ENCODE measurements at places on chromosomes 7 and 10.

DNA sequence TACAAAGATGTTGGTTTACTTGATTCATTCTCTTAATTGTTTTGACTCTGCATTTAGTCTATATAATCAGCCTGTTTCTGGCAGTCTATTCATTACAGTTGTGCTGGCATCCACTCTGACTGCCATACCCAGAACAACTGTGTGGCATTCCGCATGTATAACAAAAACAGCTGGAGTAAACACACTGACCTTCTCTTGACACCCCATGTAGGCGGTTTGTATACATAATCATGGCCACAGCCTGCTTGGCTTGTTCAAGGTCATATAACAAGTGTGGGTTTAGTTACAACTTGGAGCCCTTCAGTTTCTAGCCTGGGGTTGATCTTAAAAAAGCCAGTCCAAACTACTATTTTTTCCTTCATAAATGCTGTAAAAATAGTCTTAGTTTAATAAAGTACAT lies 70.9 kb downstream of the MBL2 start:
- no peak for DNase-seq

- no peak for DNase-seq
Observed at GRCh38 chr10:92284112-92284704, 6.7 kb downstream of the CPEB3 start.

DNA sequence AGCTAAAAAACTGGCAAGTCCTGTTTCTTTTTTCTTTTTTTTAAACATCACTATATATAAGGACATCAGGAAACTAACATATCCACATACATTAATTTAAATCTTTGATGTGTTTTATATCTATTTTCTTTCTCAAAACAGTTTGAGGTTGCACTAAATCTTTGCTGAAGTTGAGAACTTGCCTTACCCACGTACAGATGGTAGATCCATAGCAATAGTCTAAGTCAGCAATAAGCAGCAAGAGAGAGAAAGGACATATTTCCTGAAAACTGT lies 226.7 kb upstream of the IMMP2L start:
- no peak for DNase-seq

DNA sequence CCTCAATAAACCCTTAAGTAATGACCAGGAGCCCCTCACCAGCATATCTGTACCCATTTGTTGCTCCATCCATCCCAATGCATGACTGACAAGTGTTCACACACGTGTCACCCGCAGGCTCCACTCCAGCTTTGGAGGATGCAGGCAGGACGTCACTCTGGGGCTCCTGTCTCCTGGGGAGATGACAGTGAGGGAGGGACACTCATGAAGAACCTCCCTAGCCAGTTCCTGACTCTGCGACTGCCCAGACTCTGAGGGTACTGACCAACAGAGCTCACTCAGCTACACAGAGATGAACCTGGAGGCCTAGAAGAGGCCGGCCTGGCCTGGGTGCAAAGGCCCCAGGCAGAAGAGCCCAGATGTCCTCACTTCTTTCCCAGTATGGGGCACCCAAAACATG lies 135.1 kb upstream of the RET start:
- no peak for DNase-seq

DNA sequence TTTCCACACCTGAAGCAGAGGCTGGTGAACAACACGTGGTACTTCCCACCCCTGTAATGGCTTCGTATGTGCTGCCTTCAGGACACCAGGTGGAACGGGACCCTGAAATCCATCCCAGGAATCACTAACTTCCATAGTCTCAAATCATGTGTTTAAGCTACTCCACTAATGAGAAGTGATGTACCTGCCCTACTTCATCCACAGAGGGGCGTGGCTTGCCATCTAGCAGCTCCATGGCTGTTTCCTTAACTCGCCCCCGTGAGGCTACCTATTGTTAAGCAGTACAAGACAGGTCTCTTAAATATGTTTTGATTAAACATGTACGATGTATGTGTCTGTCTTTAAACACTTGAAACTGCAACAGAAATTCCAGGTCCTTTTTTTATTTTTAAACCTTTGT lies 31.8 kb downstream of the ARL3 start:
- no peak for DNase-seq

DNA sequence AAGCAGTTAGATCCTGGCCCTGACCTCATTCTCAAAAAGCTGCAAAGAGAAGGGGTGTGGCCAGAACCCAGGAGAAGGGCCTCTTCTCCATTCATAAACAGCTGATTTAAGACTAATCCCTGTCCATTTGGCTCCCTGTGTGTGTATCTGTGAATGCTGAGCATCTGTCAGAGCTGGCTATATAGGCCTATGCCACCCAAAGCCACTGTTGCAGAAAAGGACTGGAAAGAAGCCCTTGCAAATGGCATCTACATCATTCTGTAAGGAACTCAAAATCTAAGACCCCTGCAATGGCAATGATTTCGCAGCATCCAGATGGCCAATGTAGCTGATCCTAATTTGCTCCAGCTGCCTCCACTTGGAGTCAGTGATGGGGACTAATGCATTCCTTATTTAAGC lies 384.5 kb downstream of the KCNMA1 start:
- no peak for DNase-seq

DNA sequence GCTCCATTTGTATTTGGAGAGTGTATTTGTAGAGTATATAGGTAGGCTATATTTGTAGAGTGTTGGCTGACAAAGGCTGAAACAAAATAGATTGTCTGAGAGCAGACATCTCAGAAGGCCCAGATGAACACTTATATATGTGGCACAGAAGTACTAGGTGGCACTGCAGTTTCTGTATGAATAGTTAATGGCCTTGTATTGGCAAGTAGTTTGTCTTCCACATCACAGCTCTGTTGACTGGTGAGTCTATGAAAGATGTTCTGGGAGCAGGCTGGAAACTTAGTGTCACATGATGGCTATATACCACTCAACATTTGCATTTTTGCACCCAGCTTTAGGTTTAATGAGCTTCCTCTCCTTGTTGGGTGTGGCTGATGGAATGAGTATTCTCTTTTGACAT lies 51.9 kb downstream of the CCNY start:
- DNase-seq: no peak

- no peak for DNase-seq
Observed at GRCh38 chr10:61609701-61610100, 53.0 kb upstream of the CABCOCO1 start.

DNA sequence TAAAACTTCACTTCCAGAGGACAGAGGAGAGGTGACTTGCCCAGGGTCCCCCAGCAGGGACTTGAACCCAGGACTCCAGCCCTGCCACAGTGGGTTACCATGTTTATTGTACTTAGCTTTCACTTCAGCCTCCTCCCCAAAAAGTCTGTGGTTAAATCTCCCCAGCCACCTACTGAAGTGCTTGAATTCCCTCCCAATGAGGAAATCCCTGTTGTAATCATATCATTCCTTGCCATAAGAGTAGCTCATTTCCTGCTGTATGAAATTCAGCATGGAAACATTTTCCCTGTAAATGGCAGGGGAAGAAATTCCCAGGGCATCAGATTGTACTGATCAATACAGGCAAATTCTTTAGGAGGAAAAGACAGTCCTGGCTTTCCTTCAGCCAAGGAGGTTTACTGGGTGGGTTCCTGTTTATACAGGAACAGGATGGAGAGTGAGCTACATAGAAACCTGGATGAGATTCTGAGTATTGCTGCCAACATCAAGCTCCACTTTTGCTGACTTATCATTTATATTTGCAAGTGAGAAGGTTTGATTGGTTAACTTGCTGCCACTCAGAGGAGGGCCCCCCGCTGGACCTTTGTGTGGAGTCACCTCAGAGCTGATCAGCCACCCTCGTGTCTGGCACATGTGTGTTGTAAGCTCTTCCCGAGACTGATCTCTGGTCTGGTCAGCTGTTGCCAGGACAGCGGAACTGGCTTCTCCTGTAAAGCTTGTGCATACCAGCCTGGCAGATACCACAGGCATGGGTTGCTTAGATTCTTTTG lies 16.4 kb upstream of the PDZD8 start:
- DNase-seq: no peak

DNA sequence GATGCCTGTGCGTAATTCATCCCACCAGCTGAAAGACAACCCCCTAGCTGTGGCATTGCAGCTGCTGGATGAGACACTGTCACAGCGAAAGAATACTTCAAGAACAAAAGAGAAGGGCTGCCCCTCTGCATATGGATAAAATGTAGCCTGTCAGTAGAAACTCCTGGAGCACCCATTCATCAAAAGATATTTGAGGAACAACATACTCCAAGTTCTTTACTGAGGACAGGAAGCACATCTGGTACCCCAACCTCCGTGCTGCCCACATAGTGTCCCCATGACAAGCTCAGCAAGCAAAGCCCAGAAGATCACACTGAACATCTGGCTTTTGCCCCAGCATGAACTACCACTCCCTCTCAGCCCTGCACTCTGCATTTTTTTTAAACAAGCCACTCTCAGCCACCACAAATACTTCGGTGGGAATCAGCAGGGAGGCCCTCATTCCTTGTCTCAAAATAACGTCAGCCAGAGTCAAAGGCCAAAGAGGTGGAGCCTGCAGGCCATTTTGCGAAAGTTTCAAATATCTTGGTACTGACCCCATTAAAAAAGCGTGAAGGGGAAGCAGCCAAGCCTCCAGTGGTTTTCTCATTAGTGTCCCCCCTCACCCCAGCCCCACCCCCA lies 1.7 kb downstream of the CREB3L2 start:
- peak; percentile 77 for DNase-seq

GRCh38 chr7:79064187-79064823 lies 389.2 kb downstream of the MAGI2 start:
- no peak for DNase-seq

DNA sequence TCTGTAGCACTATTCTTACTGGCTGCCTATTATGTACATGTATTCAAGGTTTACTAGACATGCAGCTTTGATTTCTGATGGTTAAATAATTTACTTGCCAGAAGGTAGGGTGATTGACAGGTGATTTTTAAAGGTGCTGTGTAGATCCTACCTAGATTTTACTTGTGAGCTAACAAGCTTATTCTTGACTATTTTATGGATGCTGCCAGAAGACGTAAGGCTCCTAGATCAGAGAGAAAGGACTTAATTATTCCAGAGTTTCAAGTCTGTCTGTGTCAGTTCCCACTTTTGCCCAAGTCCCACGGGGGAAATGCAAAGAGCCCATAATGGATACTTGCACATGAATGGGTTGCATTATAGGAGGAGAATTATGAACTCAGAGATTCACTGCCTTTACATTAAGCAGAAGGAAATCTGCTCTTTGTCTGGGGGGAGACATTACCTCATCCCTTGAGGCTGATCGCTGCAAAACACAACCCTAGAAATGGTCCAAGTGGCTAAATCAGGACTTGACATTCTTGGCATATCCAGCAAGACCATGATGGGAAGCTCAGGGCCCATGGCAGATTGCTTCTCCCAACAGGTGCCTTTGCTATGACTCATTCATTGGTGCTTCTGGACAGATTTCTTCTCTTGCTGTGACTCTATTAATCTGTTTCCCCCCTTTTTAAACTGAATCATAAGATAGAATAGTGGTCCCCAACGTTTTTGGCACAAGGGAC lies 32.1 kb downstream of the GPR158 start:
- no peak for DNase-seq

DNA sequence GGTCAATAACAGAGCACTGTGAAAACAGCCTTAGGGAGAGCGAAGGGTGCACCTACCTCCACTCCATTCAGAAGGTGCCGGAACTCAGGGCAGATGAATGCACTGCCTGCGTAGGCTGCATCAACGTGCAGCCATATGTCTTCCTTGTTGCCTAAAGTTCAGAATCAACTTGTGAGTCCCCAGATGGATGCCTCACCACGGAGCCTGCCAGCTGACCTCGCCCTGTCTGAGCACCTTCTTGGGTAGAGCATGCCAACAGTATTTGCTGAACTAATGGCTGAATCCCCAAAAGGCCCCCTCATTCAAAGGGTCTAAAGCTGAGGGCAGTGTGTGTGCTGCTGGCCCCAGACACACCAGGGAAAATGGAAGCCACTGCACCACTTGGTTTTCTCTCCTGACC lies 48.9 kb upstream of the FIGNL1 start:
- DNase-seq: no peak

GRCh38 chr10:2716596-2716995 lies 350.8 kb upstream of the PFKP start:
- no peak for DNase-seq

GRCh38 chr7:51950813-51951212 lies 634.2 kb upstream of the COBL start:
- DNase-seq: peak; percentile 54

- peak; percentile 99 for DNase-seq
Observed at GRCh38 chr10:37976091-37976879, at the start of gene ZNF25. TSS of gene ZNF25 (minus strand) at chr10:37976647. CDS start at chr10:37971722, 4,925 bp downstream.

- DNase-seq: no peak
Observed at GRCh38 chr10:72035252-72035887, 53.0 kb downstream of the SPOCK2 start.

GRCh38 chr7:2450198-2451107 lies 25.7 kb downstream of the GRIFIN start:
- DNase-seq: no peak

DNA sequence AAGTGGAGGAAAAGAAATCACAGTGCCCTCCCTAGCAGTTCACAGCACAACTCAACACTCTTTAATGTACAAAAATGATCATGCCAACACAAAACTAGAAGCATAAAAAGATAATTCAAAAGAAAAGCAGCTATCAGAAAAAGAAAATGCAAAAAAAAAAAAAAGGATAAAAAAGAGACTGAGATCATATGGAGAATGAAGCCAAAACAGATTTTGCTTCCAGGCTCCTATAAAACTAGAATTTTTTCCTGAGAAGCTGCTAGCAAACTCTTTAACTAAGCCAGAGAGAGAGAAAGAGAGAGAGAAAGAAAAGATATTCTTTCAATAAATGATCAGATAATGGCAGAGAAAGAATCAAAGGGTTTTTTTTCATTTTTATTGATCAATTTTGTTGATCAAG lies 288.0 kb upstream of the ANKRD30A start:
- no peak for DNase-seq

DNA sequence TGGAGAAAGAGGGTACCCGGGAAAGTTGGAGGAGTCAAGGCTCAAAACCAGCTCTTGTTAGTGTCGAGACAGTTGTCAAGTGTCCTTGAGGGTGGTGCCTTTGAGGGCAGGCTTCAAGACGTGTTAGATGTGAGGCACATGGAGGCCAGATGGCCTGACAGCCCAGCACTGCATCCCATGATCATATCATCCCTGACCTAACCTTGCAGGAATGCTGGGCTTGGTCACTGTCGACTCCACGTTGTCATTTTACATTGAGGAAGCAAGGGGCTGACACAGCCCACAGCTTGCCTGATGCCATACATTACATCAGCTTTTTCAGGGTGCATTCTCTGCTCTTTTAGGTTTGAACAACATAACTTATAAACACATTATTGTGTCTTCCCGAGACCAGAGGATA lies 114.1 kb downstream of the ABCA13 start:
- no peak for DNase-seq

- no peak for DNase-seq
Observed at GRCh38 chr10:47101807-47102206, 190.6 kb downstream of the PTPN20 start.

DNA sequence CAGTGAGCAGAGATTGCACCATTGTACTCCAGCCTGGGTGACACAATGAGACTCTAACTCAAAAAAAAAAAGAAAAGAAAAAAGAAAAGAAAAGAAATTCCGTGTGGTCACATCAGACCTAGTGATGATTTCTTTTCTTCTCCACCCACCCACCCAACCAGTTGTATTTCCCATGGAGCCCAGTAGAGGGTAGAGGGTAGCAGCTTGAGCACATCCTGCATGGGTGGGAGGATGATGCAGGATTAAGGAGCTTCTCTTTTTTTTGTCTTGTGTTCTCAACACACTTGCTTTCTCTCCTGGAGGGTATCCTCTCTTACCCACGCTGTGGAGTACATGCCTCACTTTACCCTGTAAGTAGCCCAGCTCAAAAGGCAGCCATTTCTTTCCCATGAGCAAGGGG lies 118.6 kb upstream of the CARD11 start:
- DNase-seq: peak; percentile 65

Data from GM23338 (cell line).